ENCODE measurements at places on chromosomes 11 and 22.
A peak's percentile ranks its signal among the peaks of the same experiment; 100 is the strongest.

DNA sequence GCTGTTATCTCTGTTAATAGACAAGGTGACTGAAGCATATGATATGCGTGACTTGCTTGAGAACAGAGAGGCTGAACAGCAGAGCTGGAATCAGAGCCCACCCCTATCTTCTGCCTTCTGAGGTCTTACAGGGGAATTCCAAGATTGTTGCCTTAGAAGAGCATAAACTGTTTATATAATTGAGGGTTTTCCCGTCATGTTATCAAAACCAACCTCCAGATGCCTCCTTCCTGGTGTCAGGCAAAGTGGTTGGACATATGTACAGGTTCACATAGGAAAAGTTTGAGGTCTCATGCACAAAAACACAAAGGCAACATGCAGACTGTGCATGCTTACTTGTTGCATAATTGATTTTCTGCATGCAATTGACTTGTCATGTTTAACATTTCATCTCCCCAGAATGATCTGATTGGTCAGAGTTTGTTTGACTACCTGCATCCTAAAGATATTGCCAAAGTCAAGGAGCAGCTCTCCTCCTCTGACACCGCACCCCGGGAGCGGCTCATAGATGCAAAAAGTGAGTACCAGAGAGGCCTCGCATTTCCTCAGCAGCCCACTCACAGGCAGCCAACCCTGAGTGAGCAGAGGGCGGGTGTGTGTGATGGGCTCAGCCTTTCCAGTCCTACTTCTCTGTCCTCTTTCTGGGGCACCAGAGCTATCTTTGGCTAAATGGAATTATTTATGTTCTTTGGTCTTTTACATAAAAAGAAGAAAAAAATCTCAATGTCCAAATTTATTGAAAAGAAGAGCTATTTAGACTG lies 88.9 kb downstream of the BMAL1 start:
- no peak for DNase-seq

DNA sequence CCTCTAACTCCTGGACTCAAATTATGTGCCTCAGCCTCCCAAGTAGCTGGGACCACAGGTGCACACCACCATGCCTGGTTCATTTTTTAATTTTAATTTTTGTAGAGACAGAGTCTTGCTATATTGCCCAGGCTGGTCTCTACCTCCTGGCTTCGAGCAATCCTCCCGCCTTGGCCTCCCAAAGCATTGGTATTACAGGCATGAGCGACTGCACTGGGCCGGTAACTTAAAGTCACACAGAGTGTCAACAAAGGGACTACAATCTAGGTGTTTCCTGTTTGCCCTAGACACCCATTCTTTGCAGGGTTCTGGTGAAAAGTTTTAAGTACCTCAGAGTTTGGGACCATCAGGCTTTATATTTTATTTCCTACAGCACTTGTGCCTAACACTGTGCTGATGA lies 8.4 kb downstream of the UVRAG start:
- no peak for DNase-seq

DNA sequence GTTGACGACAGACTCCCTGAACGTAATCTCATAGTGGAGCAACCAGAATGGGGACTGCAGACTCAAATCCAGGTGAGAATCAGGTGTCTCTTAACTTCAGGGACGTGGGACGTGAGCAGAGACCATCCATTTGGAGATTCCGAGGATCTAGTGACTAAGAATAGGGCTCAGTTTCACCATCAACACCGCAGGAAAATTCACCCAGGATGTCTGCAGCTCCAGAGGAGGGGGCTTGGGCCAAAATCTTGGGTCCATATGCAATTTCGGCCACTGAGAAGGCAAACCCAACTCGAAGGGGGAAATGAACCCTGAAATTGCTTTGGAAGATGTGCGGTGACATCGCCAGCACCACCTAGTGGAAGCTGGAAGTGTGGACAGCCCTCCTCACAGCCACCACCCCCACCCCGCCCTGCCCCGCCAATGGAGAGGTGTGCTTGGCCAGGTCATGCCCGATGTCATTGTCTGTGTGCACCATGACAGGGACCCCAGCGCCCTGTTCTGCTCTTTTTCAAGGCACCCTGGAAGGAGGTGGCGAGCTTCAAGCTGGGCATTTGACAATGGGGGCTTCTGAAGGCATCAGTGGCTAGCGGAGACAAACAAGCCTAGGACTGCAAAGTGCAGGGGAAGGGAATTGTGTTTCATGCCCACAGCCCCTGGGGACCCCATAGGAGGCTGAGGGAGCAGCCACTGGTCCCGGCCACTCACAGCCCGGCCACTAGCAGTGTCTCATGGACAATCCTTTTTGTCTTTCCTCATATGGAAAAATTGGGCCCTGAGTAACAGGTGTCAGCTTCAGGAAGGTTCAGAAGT lies 24.8 kb downstream of the APOL1 start:
- DNase-seq = peak; percentile 74

DNA sequence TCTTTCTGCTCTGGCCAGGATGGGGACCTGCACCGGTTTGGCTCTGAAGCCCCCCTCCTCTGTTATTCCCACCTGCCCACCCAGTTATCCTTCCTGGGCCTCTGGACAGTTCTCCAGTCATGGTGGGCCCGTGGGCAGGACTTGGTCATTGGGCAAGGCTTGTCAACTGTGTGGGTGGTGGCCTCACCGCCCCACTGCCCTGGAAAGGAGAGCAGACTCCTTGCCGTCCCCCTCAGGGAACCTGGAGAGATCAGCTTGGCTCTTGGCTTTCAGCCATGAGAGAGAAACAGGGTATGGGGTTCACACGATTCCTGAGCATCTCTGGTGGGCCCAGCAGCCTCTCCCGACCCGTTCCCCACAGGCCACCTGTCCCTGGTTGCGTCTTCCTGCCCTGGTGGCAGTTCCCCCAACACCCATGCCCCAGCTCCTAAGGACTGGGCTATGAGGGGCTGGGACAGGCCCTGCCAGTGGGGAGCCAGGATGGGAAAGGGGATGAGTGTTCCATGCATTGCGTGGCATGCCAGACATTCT lies 92.3 kb downstream of the MORC2 start:
- DNase-seq = no peak

GRCh38 chr11:109350091-109350490 lies 71.9 kb upstream of the C11orf87 start:
- no peak for DNase-seq

GRCh38 chr11:126993599-126993998 lies 7.0 kb downstream of the KIRREL3 start:
- no peak for DNase-seq

- DNase-seq = peak; percentile 68
Observed at GRCh38 chr11:61336171-61336935, 3.3 kb downstream of the TKFC start.

DNA sequence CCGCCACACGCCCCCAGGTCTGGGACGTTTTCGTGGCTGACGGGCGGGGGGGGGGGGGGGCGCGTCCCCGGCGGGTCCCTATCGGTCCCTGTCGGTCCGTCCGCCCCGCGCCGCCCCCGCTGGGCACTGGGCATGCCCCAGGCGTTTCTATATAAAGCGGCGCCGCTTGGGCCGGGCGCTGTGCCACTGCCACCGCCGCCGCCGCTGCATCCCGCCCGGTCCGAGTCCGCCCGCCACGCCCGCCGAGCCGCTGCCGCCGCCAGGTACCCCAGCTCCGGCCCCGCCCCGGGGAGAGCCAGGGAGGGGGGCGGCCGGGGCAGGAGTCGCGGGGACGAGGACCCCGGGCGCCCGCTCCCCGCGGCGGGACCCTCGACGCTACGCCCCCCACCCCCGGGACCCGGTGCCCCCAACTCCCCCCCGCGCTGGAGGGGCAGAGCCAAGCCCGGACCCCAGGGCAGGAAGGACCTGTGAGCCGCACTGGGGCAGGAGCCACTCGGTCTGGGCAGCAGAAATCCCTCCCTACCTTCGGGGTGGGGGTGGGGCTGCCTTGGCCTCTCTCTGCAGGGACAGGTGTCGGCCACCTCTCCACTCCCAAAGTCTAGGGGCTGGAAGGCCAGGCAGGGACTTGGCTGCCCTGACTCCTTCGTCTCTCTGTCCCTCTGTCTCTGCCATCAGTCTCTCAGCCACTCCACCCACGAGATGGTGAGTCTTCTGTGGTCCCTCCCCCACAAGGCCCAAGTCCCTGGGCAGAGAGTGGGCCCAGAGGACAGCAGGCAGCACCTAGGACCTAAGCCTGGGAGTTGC lies at the start of gene CARNS1:
TSS of gene CARNS1 (plus strand) at position 178 of the 804 bp plus-strand sequence. CDS start at position 700, 522 bp downstream.
- peak; percentile 58 for DNase-seq

- DNase-seq = no peak
Observed at GRCh38 chr11:117885777-117886176, 9.3 kb upstream of the FXYD6 start.

DNA sequence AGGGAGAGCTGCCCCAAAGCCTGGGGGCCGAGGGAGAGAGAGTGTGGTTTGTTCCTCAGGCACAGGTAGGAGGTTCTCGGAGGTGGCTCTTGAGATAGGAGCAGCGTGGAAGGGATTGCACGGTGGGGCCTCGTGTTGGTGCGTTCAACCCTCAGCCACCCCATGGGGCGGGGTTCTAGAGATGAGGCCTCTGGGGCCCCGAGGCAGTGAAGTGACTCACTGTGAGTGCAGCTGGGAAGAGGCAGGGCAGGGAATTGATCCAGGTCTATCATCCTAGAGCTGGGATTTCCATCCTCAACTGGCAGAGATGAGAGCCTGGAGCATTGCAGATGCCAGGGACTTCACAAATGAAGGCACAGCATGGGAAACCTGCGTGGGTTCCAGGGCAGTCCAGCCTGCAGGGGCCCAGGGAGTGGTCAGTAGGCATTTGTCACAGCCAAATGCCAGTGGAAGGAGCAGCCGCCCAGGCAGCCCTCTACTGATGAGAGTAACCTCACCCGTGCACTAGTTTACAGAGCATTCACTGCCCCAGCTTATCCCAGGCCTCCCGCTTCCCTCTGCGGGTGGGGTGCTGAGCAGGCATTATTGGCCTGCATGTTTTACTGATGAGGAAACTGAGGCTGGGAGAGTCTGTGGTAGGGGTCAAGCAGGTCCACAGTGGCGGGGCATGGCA lies 5.1 kb upstream of the SMARCB1 start:
- no peak for DNase-seq

GRCh38 chr22:23121424-23121823 lies 20.4 kb downstream of the RSPH14 start:
- peak; percentile 51 for DNase-seq

GRCh38 chr11:12725863-12726682 lies 51.9 kb downstream of the TEAD1 start:
- no peak for DNase-seq

- no peak for DNase-seq
Observed at GRCh38 chr11:73612601-73613140, 14.8 kb upstream of the FAM168A start.

- DNase-seq = no peak
Observed at GRCh38 chr22:49368221-49368975, 459.3 kb downstream of the BRD1 start.

GRCh38 chr11:65962141-65962564 lies 619 bp downstream of the SART1 start:
- no peak for DNase-seq

- DNase-seq = no peak
Observed at GRCh38 chr22:43236411-43237166, 49.7 kb upstream of the TTLL12 start.

DNA sequence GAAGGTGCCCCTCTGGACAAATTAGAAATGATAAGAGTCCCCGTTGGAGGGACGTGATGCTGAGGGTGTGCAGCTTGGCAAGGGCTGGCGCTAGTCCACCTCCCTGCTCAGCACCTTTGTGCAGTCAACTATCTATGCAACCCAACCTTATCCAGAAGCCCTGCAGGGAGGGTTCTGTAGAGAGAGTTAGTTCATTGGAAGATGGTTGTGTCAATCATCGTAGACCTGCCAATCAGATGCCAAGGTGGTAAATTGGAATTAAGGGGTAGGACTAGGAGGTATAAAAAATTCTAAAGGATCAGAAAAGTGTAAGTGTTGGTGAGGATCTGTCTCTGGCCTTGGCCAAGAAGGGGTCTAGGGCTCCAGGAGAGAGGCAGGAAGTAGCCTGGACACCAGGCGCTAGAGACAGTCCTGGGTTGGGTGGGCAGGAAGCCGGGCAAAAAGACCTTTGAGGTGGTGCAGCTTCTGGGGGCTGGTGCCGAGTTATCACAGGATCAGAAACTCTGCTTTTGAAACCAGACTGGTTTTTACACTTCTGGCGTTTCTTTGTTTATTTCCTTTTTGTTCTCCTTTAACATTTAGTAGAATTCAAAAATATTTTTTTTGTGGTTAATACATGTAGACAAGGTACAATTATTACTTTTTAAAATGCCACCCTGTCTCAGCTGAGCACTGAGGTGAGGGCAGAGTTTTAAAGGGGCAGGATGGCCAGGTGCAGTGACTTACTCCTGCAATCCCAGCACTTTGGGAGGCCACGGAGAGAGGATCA lies 1.6 kb downstream of the C1QTNF6 start:
- peak; percentile 55 for DNase-seq

- no peak for DNase-seq
Observed at GRCh38 chr11:131712897-131713296, 342.5 kb downstream of the NTM start.

- DNase-seq = no peak
Observed at GRCh38 chr11:43573873-43574272, 106.7 kb upstream of the HSD17B12 start.
